ENCODE measurements at places on chromosomes 4 and X. TPM values are rescaled to one million over a fixed set of nuclear protein-coding genes. Genes with fewer than 3 reads are reported as not detected.

DNA sequence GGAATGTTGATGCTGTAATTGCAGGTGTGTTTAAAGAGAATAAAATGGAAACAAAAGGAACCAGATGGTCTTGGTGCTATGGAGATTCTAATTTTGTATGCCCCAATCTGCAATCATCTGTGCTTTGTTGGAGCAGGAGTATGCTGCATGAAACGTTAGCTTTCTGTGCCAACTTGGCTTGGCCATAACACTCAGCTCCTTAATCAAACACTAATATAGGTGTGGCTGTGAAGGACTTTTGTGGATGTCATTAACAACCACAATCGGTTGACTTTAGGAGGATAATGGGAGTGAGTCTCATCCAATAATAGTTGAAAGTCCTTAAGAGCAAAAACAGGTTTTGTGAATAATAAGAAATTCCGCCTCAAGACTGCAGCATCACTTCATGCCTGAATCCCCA, 399.2 kb downstream of the NLGN4X start:
- DNase-seq = no peak

DNA sequence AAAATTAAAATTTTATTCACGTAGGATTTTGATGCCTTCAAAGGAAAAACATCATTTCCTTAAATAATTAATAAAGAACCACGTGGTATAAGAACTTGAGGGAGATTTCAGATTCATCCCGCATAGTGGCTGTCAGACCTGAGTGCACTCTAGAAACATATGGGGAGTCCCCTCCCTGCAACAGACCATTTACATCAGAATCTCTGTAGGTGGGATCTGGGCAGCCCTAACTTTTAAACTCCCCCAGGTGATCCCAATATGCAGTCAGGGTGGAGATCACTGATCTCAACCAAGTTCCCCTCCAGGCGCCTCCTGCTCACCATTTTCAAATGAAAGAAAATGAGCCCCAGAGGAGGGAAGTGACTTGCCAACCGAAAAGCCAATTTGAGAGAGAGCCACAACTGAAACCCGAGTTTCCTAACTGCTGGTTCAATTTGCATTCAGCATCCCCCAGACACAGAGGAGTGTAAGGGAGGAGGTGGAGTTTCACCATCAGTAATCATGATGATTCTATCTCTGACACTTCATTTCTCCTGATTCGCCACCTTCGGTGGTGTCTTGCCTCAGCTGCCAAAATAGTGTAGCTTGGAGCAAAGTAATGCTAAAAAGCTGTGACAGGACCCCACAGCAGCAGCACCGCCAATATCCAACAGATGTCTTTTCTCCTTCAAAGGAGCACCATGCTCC, 11.4 kb downstream of the RNF150 start:
- DNase-seq = no peak

- no peak for DNase-seq
Measured at GRCh38 chrX:18884916-18885315, 99.0 kb downstream of the PHKA2 start.

GRCh38 chr4:165308166-165308565, 19.3 kb upstream of the MSMO1 start:
- DNase-seq = no peak

DNA sequence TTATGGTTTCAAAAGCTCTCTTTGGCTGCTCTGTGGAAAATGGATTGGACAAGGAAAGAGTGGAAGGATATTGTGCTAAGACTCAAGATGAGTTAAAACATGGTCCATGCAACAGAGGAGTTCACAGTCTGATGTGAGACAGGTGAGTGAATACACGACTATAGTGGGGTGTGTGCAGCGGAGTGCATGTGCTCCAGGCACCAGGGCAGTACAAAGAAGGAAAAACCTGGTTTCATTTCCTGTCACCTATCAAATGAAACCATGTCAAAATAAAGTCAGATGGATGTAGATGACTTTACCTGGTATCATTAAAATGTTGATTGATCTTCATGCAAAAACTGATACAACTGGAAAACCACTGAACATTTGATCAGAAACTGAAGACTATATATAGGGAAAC, 241.0 kb upstream of the RASGEF1B start:
- DNase-seq = no peak

GRCh38 chrX:30593440-30594200, 16.1 kb upstream of the TASL start:
- DNase-seq = no peak

DNA sequence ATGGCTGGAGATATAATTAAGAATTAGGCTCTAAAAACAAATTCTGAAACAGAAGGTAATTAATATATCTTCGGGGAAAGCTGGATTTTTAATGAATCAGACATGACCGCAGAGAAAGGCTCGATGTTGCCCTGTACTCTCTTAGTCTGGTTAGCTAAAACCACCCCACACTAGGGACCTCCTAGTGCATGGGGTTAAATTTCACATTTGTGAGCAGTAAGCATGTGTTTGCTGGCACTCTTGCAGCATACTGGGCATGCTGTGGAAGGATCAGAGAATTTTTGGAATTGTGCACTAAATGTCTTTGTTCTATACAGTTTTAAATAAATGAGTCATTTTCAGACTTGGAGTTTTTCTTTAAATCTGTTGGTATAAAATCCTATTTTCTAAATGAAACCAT, 475.6 kb upstream of the FTHL17 start:
- no peak for DNase-seq

DNA sequence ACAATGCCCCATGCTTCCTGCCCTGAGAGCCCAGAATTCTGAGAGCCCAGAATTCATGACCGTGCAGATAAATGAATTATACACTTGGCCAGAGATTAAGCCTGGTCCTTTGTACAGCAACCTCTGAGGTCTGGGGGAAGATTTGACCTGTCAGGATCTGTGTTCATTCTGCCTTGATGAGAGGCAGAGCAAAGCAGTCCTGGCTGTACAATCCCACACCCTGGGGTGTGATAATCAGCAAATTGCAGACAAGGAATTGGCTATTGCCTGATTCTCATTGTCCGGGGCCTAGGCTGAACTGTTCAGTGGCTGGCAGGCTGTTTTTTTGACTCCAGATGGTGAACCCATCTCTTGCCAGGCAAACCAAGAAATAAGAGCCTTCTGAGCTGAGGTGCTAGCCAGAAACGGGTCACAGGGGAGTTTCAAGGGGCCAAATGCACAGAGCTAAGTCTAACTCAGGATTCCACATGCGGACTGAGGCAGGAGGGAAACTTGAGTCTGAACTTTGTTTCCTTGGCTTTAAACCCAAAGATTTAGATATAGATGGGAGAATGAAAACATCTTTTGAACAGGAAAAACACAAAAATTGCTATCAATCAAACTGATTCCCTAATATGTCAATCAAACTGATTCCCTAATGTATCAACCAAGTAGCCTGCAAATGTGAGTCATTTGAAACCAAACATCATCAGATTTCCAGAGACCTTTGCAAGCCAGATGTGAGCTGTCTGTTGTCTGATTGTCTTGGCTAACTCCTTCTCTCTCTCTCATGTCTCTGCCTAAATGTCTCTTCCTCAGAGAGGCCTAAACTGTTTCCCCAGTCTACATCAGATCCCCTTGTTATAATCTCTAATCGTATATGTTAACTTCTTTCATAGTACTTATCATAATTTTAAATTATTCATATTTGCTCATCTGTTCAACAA, 159.3 kb downstream of the ATG4A start:
- DNase-seq = no peak

- no peak for DNase-seq
Measured at GRCh38 chr4:69936566-69936965, 5.7 kb downstream of the CSN1S1 start.

- peak; percentile 54 for DNase-seq
Measured at GRCh38 chr4:73573794-73574528, 46.3 kb downstream of the RASSF6 start.

DNA sequence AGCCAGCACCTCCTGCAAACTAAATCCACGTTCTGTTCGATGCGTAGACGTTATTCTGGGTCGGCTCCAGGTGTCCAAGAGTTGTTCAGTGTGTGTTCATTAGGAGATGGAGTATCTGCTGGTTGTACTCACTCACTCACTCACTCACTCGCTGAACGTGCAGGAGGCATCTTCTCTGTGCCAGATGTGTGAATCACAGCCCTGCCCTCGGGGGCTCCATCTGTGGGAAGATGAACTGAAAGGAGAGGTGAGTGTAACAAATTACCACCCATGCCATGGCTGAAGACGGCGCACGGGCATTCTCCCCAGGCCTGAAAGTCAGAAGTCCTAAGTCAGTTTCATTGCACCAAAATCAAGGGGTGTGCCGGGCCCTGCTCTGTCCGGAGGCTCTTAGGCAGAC, 16.1 kb downstream of the NSG1 start:
- no peak for DNase-seq

- no peak for DNase-seq
Measured at GRCh38 chr4:82223715-82224114, 150.1 kb downstream of the HNRNPD start.

GRCh38 chr4:18138076-18138665, 116.6 kb upstream of the LCORL start:
- DNase-seq = no peak

DNA sequence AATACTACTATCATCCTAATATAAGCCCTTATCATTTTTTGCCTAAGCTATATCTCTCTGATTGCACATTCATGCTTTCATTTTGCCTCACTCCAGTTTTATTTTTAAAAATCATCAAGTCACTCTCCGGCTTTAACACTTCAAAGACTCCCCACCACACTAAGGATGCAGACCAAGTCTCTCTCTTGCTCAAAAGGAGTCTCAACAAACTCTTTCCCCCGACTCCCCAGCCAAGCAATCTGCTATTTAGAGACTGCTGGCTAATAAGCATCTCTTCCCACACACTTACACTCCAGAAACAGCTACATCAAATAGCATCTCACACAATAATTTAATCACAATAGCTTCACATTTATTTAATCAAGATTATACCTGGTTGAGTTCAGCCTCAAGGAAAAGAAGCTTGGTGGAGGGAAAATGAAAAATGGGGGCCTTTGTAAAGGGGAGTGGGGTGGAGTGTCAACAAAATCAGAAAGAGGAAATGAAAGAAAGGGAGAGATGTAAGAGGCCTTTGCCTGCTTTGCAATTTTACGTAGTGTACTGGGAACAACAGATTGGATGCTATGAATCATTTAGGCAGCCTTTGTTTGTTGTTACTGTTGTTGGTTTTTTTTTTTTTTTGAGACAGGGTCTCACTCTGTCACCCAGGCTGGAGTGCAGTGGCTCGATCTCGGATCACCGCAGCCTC, 104.1 kb upstream of the MCF2 start:
- DNase-seq = no peak

DNA sequence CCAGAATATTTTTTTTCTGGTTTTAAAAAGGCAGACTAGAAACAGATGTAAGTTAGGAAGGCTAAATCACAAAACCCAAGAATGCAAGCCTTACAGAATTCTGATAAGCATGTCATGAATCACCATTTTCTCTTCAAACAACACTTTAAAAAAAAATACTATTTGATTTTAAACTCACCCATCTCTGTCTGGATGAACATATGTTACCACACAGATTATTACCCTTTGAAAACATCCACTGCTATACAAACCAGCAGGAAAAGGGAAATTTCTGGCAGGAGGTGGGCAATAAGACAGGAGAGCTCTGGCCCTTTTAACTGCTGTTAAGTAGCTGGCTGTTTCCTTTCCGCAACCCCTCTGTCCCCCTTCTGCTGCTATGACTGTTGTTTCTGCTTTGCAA, 317.7 kb upstream of the NOCT start:
- DNase-seq = no peak

- no peak for DNase-seq
Measured at GRCh38 chr4:123804196-123804721, 407.7 kb downstream of the SPRY1 start.

GRCh38 chr4:168600796-168601583, 104.1 kb downstream of the PALLD start:
- DNase-seq = no peak

DNA sequence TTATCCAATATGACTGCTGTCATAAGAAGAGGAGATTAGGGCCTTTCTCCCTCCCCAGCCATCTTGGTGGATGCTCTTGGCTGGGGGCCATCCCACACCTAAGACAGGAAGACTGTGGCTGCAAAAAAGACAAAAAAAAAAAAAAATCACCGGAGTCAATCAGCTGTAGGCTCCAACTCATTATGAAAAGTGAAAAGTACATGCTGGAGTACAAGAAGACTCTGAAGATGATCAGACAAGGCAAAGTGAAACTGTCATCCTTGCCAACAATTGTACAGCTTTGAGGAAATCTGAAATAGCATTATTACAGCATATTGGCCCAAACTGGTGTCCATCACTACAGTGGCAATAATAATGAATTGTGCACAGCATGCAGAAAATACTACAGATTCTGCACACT, 5.2 kb downstream of the EGFL6 start:
- no peak for DNase-seq

DNA sequence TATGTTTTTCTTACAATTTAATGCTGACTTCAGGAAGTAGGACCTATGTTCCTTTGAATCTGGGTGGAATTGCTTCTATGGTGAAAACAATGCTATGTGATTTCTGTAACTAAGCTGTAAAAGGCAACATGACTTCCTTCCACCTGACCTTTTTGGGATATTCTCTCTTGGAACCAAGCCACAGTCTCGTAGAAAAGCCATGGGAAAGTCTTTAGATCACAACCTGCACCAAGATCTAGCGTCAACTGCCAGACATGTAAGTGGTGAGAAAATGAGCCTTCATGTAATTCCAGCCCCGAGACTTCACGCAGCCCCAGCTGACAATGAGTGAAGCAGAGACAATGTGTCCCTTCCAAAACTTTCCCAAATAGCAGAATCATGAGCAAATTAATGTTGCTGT, 297.0 kb upstream of the DCAF8L1 start:
- DNase-seq = no peak

DNA sequence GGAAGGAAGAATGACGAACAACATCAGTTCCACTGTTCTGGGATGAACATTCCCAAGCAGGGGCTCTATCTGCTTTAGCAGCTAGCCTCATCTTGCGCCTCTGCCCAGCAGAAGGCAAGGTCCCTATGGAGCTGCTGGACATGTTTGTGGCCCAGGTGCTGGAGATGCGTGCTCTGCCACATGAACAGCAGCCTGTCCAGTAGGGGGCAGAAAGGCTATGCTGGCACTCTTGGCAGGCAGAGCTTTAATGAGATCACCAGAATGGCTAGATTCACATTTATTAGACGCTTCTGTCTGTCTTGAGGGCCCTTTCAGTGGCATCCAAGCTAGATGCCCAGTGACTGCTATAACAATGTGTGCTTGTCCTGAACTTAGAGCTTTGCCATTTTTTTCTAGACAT, 1826.0 kb downstream of the STIM2 start:
- DNase-seq = peak; percentile 52

- DNase-seq = no peak
Measured at GRCh38 chr4:187962926-187963325, 32.6 kb upstream of the ZFP42 start.

MAP3K15 gene
- total RNA-seq = not detected

FRG2 gene
- total RNA-seq = not detected

ARX gene
- total RNA-seq = not detected

HMX1 gene
- total RNA-seq = not detected

RBMX gene
- total RNA-seq = 73.5 TPM

MAGEA10 gene
- not detected for total RNA-seq

MCF2 gene
- 0.30 TPM for total RNA-seq

ERAS gene
- total RNA-seq = not detected

CXCR3 gene
- 0.32 TPM for total RNA-seq

FAM9B gene
- not detected for total RNA-seq
